Urothelium cell line (cell line): ENCODE measurements at places on chromosomes 12 and 14.

DNA sequence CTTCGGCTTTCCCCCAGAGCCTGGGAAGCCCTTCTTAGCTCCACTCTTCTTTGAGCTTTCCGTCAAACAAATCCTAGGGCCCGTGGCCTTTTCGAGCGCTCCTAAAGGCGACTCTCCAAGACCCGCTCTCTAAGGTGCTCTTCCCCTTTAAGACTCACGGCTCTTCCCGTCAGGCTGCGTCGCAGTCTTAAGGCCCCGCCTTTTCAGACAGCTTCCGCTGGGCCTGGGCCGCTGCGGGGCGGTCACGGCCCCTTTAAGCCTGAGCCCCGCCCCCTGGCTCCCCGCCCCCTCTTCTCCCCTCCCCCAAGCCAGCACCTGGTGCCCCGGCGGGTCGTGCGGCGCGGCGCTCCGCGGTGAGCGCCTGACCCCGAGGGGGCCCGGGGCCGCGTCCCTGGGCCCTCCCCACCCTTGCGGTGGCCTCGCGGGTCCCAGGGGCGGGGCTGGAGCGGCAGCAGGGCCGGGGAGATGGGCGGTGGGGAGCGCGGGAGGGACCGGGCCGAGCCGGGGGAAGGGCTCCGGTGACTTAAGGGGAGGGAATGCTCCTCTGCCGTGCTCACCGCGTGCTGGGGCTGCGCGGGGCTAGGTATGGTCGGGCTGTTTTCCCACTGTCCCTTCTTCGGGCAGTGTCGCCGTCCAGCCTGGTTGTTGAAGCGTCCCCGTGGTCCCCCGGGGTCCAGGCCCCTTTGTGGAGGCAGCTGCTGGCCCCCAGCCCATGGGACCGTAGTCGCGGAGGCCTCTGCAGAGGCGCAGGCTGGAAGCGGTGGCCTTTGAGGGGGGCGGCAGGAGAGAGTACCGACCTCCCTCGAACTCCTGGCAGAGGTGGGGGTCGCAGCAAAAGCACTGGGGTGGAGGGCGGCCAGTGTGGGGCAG is at the start of gene PEX5:
Gene PEX5 (plus strand): TSS at position 289 of the 870 bp plus-strand sequence. CDS start 692 bp downstream, outside the sequence.
- DNase-seq, result peak; percentile 99

- peak; percentile 69 for DNase-seq
Observed at GRCh38 chr12:59113831-59114615, 193.7 kb upstream of the LRIG3 start.

DNA sequence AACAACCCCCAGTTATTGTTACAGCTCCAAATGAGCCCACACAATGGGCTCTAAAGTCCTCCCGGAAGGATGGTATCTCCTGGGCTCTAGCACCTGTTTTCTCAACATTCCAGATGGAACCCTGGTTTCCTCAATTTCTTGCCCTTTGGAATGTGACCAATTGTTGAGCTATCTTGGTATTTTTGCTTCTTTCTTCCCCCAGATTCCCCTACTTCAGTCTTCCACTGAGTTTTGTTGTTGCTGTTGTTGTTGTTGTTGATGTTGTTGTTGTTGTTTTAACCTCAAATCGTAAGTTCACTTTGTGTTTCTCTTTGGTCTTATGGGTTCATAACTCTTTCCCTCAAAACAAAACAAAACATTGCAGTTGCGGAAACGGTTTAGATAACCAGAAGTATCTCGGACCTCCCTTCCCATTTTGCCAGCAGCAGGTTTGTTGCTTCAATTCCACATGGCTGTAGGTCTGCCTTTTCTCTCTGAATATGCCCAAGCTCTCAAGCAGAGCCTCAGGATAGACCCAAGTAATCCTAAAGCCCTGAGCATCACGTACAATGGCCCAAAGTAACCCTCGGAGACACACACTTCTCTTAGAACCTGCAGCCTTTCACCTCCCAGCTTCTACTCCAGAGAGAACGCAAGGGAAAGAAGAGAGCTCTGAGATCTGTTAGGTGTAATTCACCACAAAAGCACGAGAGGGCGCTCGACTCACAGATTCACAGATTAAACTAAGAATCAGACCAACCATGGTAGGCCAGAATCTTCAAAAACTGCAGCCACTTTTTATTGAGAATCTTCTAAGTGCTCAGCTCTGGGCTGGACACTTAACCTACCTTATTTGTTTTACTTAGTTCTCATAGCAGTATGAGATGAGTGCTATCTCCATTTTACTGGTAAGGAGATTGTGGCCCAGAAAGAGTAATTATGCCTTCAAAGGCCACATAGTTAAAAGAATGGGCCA is 1.0 kb upstream of the DDX23 start:
- peak; percentile 77 for DNase-seq

- DNase-seq, result peak; percentile 11
Observed at GRCh38 chr14:91509083-91509877, 830 bp downstream of the PPP4R3A start.
